ENCODE measurements at places on chromosomes 3 and 15.

- DNase-seq: no peak
These were observed 87.4 kb upstream of the CD96 start for GRCh38 chr3:111454551-111454950.

DNA sequence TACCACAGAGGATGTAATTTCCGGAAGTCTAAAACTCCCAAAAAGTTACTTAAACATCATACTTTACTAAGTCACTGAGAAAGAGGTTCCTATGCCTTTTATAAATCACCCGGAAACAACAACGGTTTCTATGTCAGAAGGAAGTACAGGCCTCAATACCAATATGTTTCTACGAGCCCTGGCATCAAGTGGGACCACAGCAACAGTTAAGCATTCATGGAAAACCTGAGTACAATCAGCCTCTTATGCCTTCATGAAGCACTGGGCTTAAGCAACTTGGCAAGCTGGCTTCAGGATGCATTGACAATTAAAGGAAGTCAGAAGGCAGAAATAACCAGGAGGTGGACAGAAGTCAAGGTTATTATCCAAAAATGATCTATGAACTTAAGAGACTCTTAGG lies 19.1 kb upstream of the B3GNT5 start:
- DNase-seq: no peak

DNA sequence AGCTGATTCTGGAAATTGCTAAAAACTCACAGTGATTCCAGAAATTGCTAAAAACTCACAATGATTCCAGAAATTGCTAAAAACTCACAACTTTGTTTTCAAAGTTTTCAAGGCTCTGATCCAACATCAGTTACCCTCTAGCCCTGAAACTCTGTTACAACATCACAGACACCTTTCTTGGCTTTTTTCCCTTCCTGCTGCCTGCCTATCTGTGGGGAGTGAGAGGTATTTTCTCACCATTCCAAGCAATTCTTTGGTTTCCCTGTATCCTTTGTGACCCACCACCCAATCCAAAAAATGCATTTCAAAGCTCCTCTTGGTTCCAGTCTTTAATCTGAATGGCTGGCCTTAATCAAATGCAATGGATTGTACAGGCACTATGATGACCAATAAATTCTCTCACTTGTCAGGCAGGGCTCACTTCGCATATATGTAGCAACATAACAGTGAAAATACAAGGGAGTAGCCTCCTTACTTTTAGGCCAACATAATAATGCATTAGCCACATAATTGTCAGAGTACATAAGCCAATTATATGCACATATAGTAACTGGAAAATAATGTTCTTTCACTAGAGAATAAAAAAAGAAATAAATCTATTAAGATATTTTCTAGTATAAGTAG lies 1139.0 kb downstream of the ROBO2 start:
- DNase-seq: no peak

GRCh38 chr3:184172681-184173373 lies 1.8 kb upstream of the AP2M1 start:
- no peak for DNase-seq

DNA sequence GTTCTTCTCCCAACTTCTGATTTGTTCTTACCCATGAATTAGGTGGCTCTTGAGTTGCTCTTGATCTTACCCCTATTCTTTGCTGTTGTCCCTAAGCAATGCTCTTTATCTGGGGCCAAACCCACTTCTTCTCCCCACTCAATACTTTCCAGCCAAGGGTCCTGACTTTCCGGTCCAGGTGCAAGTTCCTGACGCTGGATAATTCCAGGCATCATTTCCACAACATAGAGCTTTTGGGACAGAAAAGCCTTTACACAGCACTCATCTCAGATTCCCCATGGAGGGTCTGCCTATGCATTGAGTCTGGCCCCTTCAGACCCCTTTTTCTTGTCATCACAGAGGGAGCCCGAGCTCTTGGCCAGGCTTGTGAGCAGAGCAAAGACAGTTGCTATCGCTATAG lies 85.4 kb upstream of the BOC start:
- no peak for DNase-seq

GRCh38 chr3:38120693-38121450 lies 16.1 kb downstream of the ACAA1 start:
- no peak for DNase-seq

DNA sequence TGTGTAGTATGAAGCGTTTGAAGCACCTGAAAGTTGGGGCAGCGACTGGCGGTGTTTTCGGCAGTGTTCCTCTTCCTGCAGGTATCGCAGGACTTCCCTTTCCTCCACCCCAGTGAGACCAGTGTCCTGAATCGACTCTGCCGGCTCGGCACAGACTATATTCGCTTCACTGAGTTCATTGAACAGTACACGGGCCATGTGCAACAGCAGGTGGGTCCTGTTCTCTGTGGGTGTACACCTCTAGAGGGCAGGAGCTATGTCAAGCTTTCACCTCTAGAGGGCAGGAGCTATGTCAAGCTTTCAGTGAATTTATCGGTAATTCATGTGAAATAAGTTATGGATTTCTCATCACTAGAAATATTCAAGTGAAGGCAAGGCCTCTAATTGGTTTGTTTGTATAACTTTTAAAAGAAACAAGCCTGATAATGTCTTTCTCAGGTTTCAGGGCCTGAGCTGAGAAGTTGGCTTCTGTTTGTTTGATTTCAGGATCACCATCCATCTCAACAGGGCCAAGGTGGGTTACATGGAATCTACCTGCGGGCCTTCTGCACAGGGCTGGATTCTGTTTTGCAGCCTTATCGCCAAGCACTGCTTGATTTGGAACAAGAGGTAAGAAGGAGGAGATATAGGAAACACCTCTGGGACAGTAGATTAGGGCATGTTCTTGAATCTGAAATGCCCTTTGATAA lies 5.3 kb downstream of the TUBGCP4 start:
- DNase-seq: no peak

- DNase-seq: no peak
These were observed 99.8 kb upstream of the CPNE4 start for GRCh38 chr3:132134611-132135010.

DNA sequence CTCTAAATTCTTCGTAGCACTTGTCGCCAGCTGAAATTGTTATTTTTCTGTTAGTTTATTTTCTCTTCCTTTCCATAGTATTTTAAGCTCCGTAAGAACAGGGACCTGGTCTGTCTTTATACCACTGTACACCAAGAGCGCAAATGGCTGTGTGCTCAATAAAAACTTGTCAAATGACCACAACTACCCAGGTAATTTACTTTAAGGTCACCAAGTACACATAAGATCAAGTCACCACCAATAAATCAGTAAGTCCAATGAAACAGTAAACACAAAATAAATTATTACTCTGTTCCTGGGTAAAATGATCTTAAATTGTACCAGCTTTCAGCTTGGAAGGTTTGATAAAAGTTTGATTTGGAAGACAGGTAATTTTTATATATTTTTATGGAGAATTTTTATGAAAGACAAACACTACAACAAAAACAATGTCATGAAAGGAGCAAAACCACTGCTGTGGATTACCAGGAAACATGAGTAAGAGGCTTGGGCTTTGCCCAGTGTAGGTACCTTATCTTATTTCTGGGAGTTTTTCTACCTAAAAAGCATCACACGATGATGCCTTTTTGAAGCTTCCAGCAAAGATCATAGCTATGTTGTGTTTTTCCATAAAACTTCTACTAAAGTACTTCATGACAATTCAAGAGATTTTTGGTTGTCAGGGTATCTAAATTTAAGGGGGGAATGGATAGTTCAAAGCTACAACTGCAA lies 406.8 kb downstream of the SHQ1 start:
- no peak for DNase-seq

DNA sequence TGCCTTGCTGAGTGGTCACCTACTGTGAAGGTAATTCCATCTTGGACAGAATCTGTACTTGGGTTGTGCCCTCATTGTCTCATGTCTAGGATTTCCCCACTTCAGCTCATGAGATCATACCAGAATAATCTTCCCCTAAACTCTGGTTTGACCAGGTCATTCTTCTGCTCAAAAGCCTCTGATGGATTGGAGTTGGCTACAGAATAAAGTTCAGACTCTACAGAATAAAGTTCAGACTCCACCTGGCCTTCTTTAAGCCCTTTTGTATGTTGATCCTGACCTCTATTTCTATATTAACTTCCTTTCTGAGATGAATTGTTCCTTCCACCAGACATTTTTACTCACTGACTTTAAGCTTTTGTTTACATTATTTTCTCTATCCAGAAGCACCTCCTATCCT lies 6.4 kb upstream of the GLCE start:
- DNase-seq: no peak

- no peak for DNase-seq
These were observed 92.8 kb downstream of the ZNF280D start for GRCh38 chr15:56640549-56640948.

DNA sequence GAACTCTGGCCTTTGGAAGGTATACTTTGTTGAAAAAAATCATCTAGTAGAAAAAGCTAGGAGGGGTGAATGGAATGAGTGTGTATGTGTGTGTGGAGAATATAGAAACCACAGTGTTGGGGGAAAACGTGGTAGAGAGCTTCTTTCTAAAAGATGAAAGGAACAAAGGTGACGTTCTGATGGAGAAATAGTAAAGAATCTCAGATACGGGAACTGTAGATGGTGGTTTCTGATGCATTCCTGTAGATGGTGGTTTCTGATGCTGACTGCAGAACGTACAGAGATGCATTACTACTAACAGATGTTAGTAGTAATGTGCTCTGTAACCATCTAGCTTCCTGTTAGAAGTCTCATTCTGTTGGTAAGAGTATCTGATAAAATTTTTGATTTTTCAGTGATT lies 60.2 kb downstream of the VPS8 start:
- DNase-seq: no peak

DNA sequence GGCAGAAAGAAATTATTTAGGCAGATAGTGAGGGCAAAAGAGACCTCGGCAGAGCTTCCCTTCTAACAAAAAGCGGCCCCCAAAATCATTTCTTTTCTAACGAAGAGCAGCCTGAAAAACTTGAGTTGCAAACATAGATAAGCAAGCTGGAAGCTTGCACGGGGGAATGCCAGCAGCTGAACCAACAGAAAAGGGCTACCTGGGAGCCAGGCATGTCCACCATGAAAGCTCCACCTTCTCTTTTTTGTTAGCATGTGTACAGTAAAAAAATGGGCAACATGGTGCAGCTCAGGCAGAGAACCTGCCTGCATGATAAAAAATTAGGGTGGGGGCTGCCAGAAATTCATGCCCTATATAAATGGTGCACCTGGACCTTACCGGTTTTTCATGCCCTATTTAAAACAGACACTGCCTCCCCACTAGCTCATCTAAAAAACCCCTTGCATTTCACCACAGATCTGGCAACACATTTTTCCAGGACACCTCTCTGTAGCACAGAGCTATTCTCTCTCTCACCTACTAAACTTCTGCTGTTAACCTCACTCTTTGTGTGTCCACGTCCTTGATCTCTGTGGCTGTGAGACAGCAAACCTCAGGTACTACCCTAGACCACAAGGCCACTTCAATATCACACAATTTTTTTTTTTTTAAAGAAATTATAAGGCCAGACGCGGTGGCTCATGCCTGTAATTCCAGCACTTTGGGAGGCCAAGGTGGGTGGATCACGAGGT lies 18.7 kb downstream of the SLC33A1 start:
- DNase-seq: no peak

DNA sequence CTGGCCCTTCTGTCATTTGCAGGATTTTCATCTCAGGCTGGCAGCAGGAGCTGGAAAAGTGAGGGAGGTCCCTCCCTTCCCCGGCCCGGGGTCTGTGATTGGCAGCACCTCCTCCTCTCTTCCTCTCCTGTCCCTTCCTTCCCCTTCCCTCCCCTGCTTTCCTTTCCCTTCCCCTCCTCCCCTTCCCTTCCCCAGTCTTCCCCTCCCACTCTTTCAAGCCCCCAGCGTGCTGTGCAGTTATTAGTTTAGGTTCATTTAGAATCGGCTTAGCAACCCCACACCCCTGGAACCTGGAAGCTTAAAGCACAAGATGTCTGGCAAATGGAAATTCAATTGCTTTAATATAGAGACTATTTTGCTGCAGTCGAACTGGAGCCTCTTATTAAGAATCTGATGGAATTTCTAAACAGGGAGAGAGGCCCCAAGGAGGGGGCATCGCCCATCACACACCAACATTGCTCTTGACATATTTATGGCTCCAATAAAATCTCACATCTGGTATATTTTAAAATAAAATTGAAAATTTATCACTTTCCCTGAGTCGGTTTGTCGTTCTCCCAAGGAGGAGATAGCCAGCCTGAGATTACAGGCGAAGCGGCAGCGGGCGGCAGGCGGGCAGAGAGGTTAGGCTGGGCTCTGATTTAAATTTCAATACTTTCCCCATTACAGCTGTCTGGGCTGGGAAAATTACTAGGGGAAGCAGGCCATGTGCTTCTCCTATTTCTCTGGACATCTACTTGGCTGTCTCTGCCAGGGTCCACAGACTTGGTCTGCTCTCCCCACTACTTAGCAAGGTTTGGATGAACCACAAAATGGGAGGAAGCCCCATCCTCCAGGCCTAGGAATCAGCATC lies 98.9 kb downstream of the LINGO1 start:
- DNase-seq: no peak

GRCh38 chr15:78957416-78958093 lies 12.7 kb upstream of the CTSH start:
- no peak for DNase-seq

DNA sequence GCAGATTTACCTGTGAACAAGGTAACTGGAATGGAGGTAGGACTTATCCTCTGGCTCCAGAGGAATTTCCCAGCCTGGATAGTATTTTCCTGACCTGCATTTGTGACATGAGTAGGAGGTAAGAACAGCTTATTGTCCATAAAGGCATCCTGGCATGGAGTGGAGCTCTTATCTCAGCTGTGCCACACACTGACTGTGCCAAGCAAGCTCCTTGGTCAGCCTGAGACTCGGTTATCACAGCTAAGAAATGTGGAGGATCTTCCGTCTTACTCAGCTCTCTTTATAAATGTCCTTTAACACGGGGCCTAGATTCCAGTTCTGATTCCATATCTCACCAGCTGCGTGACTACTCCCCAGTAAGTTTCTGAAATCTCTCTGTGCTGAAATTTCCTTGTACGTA lies 38.9 kb downstream of the SLCO3A1 start:
- DNase-seq: no peak

- DNase-seq: no peak
These were observed 15.6 kb upstream of the DUSP7 start for GRCh38 chr3:52072020-52072419.

GRCh38 chr3:189516039-189516438 lies 115.2 kb upstream of the TP63 start:
- DNase-seq: no peak

GRCh38 chr15:29914511-29914926 lies 92.3 kb upstream of the TJP1 start:
- no peak for DNase-seq

GRCh38 chr15:68875377-68876116 lies 54.8 kb upstream of the SPESP1 start:
- peak; percentile 89 for DNase-seq

- DNase-seq: no peak
These were observed 8.4 kb upstream of the SLCO2A1 start for GRCh38 chr3:134038071-134038491.

GRCh38 chr15:45009046-45009445 lies 13.9 kb upstream of the SORD start:
- no peak for DNase-seq

- no peak for DNase-seq
These were observed 81.4 kb downstream of the C3orf38 start for GRCh38 chr3:88231207-88231606.

DNA sequence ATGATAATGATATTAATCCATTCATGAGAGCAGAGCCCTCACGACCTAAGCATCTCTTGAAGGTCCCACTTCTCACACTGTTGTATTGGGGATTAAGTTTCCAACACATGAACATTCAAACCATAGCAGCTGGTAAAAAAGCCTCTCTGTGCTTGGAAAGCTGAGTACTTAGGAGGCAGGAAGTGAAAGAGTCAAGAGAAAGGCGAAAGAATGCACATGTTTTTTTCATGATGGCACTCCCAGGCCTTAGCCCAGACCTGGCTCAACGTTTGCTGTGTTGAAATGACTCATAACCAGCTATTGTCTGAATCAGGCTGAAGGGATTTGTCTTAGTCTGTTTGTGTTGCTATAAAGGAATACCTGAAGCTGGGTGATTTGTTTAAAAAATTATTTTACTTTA lies 84.4 kb upstream of the RGMA start:
- no peak for DNase-seq
